ENCODE measurements at places on chromosomes 1 and 21. TPM values are rescaled to one million over a fixed set of nuclear protein-coding genes. Genes with fewer than 3 reads are reported as not detected.

DNA sequence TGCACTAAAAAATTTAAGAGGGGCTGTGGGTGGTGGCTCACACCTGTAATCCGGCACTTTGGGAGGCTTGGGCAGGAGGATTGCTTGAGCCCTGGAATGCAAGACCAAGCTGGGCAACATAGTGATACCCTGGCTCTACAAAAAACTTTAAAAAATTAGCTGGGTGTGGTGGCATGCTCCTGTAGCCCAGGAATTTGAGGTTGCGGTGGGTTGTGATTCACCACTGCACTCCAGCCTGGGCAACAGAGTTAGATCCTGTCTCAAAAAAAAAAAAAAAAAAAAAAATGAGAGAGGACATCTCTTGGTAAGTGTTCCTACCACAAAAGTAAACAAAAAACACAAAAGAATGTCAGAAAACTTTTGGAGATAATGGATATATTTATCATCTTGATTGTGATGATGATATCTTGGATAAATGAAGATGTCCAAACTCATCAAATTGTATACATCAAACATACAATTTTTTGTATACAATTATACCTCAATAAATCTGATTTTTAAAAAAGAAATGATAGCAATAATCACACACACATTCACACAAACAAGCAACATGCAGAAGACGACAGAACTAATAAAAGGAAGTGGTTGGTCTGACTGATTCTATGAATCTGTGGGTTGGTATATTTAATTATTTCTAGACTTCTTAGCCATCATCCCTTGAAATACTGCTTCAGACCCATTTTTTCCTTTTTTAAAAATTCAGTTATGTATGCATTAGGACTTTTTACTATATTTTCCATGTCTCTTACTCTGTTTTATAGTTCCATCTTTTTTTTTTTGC lies 465.9 kb downstream of the PLA2G4A start:
- no peaks in the 10 kb centered on the region for H3K4me1 ChIP-seq
- no peak overlapping the region for H3K4me3 ChIP-seq
- no peaks in the 10 kb centered on the region for H3K27me3 ChIP-seq
- no peak overlapping the region for H3K27ac ChIP-seq
- no peaks in the 10 kb centered on the region for H3K36me3 ChIP-seq

Gene RAB3B
- total RNA-seq, result 8.8 TPM

Gene TMEM79
- 0.55 TPM for total RNA-seq

Gene VAV3
- total RNA-seq, result 0.98 TPM

DNA sequence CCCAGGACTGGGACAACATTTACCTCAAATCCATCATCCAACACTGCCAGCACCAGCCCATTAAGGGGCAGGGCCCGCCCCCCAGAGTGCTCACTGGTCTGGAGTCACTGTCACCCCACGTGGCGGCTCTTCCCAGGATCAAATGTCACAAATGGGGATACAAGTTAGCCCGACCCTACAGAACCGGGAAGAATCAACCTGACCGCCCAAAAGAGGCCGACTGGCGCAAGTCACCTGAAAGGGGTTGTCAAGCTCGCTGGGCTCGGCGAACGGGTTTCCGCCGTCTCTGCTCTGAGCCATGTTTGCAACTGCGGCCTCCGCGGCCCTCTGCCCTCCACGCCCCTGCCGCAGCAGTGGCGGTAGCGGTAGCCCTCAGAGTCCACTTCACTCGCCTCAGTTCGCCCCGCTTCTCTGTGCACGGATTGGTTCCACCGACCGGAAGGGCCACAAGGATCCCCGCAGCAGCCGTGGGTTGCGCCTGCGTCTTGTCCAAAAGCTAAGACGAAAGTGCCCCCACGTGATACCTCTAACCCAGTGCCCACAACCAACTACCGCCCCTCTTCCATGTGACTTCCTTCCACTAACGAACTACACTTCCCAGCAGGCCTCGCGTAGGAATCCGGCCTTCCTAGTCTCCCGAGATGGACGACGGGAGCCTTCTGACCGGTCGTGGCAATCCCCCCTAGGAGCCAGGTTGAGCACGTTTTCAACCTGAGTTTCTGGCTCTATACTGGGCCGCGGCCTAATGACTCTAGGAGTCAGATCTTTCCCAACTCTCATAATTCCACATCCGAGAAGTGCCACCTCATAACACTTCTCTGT lies at the start of gene SCAMP3:
TSS of gene SCAMP3 (minus strand) at position 509 of the 822 bp plus-strand sequence. CDS start at position 300, 209 bp downstream.
- DNase-seq, result peak; percentile 96
- peak within 1 kb of the TSS; percentile 59 for H3K27ac ChIP-seq
- H3K36me3 ChIP-seq, result peaks cover 36% of the 10 kb centered on the region
- H3K4me1 ChIP-seq, result no peaks in the 10 kb centered on the region

DNA sequence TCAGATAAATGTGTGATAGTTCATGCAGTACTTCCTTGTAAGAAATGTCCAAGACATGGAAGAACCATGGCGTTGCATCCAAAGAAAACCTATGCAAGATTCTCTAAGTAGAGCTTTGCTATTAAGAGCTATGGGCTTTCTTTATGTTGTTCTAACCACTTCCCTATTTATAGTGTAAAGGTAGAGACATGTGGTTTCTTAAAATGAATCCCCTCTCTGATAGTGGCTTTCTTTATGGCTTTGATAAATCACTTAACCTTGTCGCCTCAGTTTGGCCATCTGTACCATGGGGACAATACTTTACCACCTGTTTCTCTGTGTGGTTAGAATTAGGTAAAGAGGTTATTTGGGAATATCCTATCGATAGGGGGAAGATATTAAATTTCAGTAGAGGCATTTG lies 305.5 kb downstream of the NFIA start:
- no peaks in the 10 kb centered on the region for H3K27me3 ChIP-seq
- DNase-seq, result no peak
- no peaks in the 10 kb centered on the region for H3K4me1 ChIP-seq
- no peak overlapping the region for H3K27ac ChIP-seq

Gene NECTIN4
- not detected for total RNA-seq

GRCh38 chr1:170664093-170664827 lies at the start of gene PRRX1:
TSS of gene PRRX1 (plus strand) at chr1:170664131. CDS start at chr1:170664219, 88 bp downstream.
- no peak within 1 kb of the TSS for H3K27ac ChIP-seq
- H3K36me3 ChIP-seq, result no peaks in the 10 kb centered on the region
- peaks cover 48% of the 10 kb centered on the region for H3K27me3 ChIP-seq

Gene KRTAP25-1
- total RNA-seq, result not detected

All from right lobe of liver (tissue), 6 donors.